ENCODE measurements at places on chromosomes 12 and 14.
A peak's percentile ranks its signal among the peaks of the same experiment; 100 is the strongest.

GRCh38 chr12:60162988-60163720, 567.3 kb downstream of the SLC16A7 start:
- DNase-seq, result no peak

DNA sequence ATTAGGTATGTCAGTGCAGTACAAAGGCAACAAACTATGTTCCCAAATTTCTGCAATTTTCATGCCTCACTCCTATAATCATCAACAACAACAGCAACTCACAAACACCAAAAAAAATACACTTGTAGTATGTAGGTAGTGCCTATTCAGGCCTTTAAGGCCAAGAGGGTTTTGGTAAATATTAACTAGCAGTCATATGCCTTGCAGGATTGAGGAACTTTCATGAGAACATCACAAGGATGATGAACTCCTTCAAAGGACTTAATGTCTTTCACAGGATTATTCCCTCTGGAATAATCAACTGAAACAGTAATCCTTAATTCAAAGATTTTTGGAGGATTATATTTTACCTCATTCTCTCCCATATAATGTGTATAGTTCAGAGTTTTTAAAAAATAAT, 293.8 kb downstream of the NOVA1 start:
- DNase-seq, result no peak

GRCh38 chr12:126855768-126856167, 1411.2 kb upstream of the TMEM132C start:
- DNase-seq, result no peak

- no peak for DNase-seq
These were observed 93.9 kb upstream of the OVCH1 start for GRCh38 chr12:29591140-29592020.

- no peak for DNase-seq
These were observed 171.6 kb downstream of the PRKD1 start for GRCh38 chr14:29756019-29756385.

GRCh38 chr12:76542908-76543307, 16.7 kb downstream of the OSBPL8 start:
- no peak for DNase-seq

GRCh38 chr12:98701166-98701565, 56.1 kb downstream of the APAF1 start:
- no peak for DNase-seq

GRCh38 chr14:65594153-65594881, 181.8 kb downstream of the FUT8 start:
- DNase-seq, result no peak

DNA sequence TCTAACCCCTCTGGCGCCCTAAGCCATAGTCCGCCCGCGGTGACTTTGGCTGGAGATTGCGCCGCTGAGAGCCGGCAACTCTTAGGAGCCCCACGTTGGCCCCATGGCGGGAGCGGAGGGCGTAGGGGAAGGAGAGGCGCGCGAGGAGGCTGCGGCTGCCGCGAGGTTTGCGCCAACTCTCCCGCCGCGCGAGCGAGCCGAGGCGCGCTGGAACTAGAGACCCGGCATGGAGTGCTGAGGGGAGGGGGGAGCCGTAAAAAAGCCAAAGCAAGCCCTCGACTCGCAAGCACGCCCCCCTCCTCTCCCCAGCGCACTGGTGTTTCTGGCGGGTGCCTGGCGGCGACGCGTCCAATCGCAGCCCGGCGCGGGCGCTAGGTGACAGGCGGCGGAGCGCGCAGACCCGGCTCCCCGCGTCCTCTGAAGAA, at the start of gene SYT10:
SYT10 (minus strand) TSS at position 233 of the 425 bp plus-strand sequence. CDS start 297 bp downstream, outside the sequence.
- no peak for DNase-seq

- peak; percentile 42 for DNase-seq
These were observed at the start of gene PLEK2 for GRCh38 chr14:67411820-67412421. Gene PLEK2 (minus strand): TSS chr14:67412165. CDS start chr14:67412059, 106 bp downstream.

GRCh38 chr12:24233519-24234246, 284.2 kb upstream of the SOX5 start:
- DNase-seq, result no peak

GRCh38 chr14:32134448-32135097, 57.5 kb downstream of the ARHGAP5 start:
- no peak for DNase-seq

Measured in stimulated activated CD4-positive, alpha-beta T cell treated with anti-CD3 and anti-CD28 coated beads, Interleukin-4, amount 100 ng/mL, for 24 hours (primary cell).